ENCODE measurements at places on chromosomes 6 and 20. TPM values are rescaled to one million over a fixed set of nuclear protein-coding genes. Genes with fewer than 3 reads are reported as not detected.

GRCh38 chr6:164661716-164662115 lies 647.7 kb downstream of the C6orf118 start:
- DNase-seq: no peak

DNA sequence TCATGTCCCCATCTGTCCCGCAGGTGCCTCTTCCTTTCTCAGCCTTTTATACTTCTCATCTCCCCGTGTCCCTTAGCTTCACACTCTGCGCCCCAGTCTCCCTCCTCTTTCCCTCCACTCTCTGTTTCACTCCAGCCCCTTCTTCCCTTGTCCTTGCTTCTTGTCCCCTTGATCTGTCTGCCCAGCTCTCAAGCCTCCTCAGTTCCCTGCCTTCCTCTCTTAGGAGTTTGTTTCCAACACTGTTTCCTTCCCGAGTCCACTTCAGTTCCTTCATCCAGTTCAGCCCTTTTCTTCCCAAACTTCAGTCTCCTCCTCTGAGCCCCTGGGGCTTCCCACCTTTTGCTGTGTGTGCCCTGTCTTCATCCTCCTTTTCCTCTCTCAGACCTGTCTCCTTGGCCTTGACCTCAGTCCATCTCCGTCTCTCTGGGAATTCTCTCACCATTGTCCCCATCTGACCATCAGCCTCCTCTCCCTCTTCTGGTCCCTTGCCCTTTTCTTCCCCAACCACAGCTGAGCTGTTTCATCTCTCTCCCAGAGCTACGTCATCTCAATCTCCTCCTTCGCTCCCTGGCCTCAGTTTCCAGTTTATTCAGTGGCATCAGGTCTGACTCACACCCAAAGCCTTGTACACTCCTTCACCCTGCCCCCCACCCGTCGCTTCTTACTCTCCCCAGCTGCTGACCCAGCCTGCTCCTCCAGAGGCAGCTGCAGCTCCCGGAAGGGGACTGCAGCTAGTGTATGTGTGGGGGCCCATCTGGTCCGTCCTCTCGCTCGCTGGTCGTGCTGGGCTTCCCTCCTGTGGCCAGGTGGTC lies 2.7 kb upstream of the DDR1 start:
- DNase-seq: no peak

- no peak for DNase-seq
Measured at GRCh38 chr6:13924949-13925881, at the start of gene RNF182. TSS of gene RNF182 (plus strand) at chr6:13924952. CDS start at chr6:13977120, 52,168 bp downstream.

DNA sequence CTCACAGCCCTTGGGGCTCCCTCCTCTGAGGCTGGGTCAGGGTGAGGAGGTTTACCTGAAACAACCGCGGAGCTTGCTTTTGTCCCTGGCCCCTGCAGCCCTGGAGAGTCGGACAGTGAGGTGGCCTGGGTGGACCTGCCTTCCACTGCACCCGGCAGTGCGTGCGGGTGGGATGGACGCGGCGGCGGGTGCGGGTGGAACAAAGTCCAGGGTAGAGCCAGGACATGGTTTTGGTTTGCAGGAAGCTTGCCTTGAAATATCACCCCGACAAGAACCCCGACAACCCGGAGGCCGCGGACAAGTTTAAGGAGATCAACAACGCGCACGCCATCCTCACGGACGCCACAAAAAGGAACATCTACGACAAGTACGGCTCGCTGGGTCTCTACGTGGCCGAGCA lies 27.1 kb downstream of the UCKL1 start:
- DNase-seq: no peak

The CCDC167 gene
- total RNA-seq: 19.4 TPM

The TXLNB gene
- total RNA-seq: 136 TPM

The PLEKHG1 gene
- total RNA-seq: 6.9 TPM

Measured in right cardiac atrium (tissue), 5 donors.